Endothelial cell of umbilical vein (primary cell): ENCODE measurements at places on chromosomes 2 and 18. TPM values are rescaled to one million over a fixed set of nuclear protein-coding genes. Genes with fewer than 3 reads are reported as not detected.

The MGAT4A gene
- 42.2 and 47.6 TPM in 2 replicates for total RNA-seq

The SERPINB3 gene
- total RNA-seq = not detected in 2 replicates

The CXCR2 gene
- total RNA-seq = not detected in 2 replicates

The CKAP2L gene
- 25.2 and 30.7 TPM in 2 replicates for total RNA-seq

The DLGAP1 gene
- total RNA-seq = 0.81 TPM in 1 of 2 replicates, not detected in the other

The EPB41L3 gene
- total RNA-seq = 114 and 154 TPM in 2 replicates

DNA sequence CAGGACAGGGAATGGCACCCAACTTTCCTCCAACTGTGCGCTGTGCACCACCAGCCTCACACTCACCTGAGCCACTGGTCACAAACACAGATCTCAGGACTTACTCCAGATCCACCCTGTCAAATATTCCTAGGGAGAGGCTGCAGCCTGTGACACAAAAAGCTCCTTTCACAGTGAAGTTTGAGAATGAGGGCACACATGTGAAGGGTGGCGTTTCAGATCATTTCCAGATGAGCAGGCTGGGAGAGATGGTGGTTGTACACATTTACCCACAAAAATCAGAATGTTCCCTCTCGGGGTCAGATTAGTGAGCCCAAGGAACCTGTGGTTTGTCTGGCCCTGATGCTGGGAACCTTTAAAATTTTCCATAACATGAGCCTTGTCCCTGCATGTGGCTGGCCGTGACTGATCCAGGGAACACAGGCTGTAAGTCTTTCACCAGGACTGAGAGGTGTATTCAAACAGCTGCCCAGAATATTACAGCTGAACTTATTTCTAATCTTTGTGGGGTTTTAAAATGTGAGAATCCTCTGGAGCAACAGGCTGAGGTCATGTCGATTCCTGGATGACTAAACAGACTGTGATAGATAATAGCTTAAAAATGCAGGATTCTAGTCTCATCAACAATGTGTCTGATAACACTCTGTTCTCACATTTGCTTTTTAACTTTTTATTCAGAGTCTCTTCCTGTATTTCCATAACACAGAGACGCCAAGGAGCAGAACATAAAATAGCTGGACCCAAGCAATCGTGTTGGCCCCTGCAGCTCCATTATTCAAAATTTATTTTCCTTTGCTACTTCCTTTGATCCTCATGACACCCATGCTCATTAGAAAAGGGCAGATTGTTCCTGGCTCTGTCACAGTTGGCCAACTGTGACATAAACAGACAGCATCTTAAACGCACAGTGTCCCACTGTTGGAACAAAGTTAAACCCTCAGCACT is 35.5 kb downstream of the IL1R2 start:
- peaks cover 9% of the 10 kb centered on the region for H3K4me1 ChIP-seq
- no peaks in the 10 kb centered on the region for H3K27me3 ChIP-seq
- H3K36me3 ChIP-seq = no peaks in the 10 kb centered on the region
- no peak overlapping the region for H3K27ac ChIP-seq

DNA sequence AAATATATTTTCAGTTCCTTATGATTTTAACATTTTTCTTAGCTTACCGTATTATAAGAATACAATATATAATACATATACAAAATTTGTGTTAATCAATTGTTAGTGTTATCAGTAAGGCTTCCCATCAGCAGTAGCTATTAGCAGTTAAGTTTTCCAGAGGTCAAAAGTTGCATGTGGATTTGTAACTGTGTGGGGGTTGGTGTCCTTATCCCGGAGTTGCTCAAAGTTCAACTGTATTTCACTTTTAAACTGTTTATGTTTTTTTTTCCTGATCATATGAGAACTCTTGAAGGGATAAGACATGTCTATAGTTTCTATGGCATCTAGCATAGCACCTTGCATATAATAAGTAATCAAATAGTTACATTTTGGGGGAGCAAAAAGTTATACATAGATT is 11.9 kb upstream of the MFSD6 start:
- H3K36me3 ChIP-seq = no peaks in the 10 kb centered on the region
- DNase-seq = no peak
- H3K27ac ChIP-seq = no peak overlapping the region
- no peak overlapping the region for H3K4me3 ChIP-seq

DNA sequence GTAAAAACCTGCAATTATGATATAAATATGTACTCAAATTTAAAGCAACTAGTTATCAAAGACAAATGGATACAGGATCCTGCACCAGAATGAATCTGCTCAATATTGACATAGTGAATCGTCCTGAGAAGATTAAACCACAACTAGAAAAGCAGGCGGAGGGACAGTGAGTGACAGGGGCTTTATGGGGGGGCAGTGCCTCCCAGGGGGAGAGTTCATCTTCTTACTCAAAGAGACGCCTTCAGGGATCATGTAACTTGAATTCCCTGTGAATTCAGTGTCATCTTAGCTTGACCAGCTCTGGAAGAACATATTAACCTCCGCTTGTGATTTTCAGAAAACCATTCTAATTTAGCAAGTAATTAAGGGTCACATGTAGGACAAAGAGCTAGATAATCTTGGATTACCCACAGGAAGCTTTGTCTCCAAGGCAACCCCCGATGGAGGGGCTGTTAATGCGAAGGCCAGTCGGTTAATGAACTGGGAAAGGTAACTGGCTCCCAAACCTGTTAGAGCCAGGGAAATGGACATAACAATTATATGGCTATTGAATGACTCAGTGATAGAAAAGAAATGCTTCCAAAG is 17.4 kb upstream of the LMAN1 start:
- H3K36me3 ChIP-seq = no peaks in the 10 kb centered on the region
- peaks cover 5% of the 10 kb centered on the region for H3K27me3 ChIP-seq
- DNase-seq = no peak
- no peak overlapping the region for H3K27ac ChIP-seq

GRCh38 chr2:176109192-176109901 is 2.3 kb downstream of the HOXD11 start:
- H3K27me3 ChIP-seq = peaks cover 96% of the 10 kb centered on the region

GRCh38 chr18:12397793-12398192 is 9.9 kb upstream of the PRELID3A start:
- H3K4me3 ChIP-seq = no peak overlapping the region
- no peak for DNase-seq
- no peaks in the 10 kb centered on the region for H3K4me1 ChIP-seq
- H3K27ac ChIP-seq = no peak overlapping the region
- no peaks in the 10 kb centered on the region for H3K36me3 ChIP-seq
- no peaks in the 10 kb centered on the region for H3K27me3 ChIP-seq

GRCh38 chr2:217297096-217297495 is 437.2 kb upstream of the TNP1 start:
- H3K4me1 ChIP-seq = no peaks in the 10 kb centered on the region
- H3K4me3 ChIP-seq = no peak overlapping the region
- no peaks in the 10 kb centered on the region for H3K27me3 ChIP-seq
- H3K27ac ChIP-seq = no peak overlapping the region

GRCh38 chr18:12456441-12456840 is 48.7 kb downstream of the PRELID3A start:
- H3K27me3 ChIP-seq = no peaks in the 10 kb centered on the region
- no peak overlapping the region for H3K27ac ChIP-seq
- no peak overlapping the region for H3K4me3 ChIP-seq
- H3K4me1 ChIP-seq = peaks cover 29% of the 10 kb centered on the region
- peaks cover 12% of the 10 kb centered on the region for H3K36me3 ChIP-seq

DNA sequence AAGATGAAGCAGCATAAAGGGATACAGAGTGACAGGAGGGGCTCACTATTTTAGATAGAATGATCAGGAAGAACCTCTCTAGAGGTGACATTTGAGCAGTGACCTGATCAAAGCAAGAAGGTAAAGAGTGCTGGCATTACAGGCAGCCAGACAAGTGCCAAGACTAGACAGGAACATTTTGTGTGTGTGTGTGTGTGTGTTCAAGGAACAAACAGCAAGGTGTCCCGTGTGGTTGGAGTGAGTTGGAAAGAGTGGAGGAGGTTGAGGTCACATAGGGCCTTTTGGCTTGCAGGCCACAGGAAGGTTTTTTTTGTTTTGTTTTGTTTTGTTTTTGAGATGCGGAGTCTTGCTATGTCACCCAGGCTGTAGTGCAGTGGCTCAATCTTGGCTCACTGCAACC is 25.7 kb downstream of the FZD5 start:
- DNase-seq = no peak
- H3K27ac ChIP-seq = no peak overlapping the region
- H3K36me3 ChIP-seq = peaks cover 10% of the 10 kb centered on the region
- H3K27me3 ChIP-seq = no peaks in the 10 kb centered on the region
- H3K4me3 ChIP-seq = no peak overlapping the region

- no peaks in the 10 kb centered on the region for H3K27me3 ChIP-seq
- no peak overlapping the region for H3K4me3 ChIP-seq
- peak overlapping the region; percentile 93 for H3K27ac ChIP-seq
- peak; percentile 91 for DNase-seq
These were observed 222.7 kb downstream of the PIEZO2 start for GRCh38 chr18:10926621-10927161.

DNA sequence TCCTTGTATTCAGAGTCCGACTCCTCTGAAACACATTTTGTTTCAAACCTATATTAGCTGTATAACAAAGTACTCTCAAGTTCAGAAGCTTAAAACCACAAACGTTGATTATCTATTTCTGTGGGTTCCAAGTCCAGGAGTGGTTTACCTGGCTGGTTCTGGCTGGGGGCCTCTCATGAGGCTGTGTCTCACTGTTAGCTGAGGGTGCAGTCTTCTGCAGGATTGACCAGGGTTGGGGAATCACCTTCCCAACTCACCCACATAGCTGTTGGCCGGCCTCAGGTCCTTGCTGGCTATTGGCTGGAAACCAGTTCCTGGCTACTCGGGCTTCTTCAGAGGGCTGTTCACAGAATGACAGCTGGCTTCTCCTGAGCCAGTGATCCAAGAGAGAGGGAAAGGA is 18.0 kb upstream of the ATIC start:
- H3K4me1 ChIP-seq = no peaks in the 10 kb centered on the region
- H3K36me3 ChIP-seq = no peaks in the 10 kb centered on the region
- H3K4me3 ChIP-seq = no peak overlapping the region
- peaks cover 2% of the 10 kb centered on the region for H3K27me3 ChIP-seq

- no peaks in the 10 kb centered on the region for H3K4me1 ChIP-seq
- H3K36me3 ChIP-seq = no peaks in the 10 kb centered on the region
These were observed 66.6 kb downstream of the ZBTB7C start for GRCh38 chr18:48342581-48342980.
